Karpas-422 (cell line): ENCODE measurements at places on chromosomes 7 and 10.

DNA sequence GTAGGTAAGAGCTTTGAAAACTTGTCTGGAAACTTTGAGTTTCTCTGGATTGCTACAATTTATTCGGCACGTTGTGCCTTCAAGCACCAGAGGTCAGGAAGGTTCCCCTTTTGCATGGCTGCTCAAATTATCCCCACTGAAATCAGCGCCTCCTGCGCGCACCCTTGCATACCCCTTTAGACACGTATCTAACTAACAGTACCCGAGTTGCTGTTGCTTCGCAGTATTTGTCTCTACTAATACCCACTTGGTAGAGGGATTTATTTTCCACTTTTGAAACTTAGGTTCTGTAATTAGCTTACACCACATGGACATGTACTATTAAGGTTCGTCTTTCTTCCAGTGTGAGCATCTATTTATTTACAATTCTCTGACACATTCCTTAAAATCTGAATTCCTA, 1.6 kb downstream of the MEOX2 start:
- no peak for DNase-seq

GRCh38 chr7:97006055-97006815, 882 bp downstream of the DLX6 start:
- DNase-seq: no peak

DNA sequence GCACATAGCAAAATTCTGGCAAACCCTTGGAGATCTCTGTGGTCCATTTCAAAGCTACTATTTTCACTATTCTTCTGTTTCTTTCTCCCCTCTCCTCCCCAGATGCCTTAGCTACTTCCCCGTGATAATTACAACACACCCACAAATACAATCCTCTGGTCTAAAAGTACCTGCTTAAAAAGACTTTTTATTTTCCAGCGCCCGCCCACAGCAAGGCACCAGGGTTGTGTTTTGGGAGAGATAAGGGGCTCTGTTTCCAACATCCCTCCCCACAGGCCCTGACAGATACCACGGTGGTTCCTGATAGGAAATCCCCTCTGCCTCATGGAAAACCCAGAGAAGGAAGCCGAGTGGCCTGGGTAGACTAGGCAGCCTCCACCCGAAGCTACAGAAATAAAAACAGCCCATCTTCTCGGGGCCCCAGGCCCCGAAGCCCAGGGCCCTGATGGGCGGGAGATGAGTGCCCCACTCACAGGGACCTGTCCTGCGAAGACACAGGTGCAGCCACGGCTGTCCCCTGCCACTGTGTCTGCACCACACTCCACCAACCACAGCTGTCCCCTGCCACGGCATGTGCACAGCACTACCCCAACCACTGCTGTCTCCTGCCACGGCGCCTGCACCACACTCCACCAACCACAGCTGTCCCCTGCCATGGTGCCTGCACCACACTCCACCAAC, 19.7 kb downstream of the CALML5 start:
- no peak for DNase-seq

- no peak for DNase-seq
These were observed 14.6 kb upstream of the PWWP2B start for GRCh38 chr10:132382231-132382922.

DNA sequence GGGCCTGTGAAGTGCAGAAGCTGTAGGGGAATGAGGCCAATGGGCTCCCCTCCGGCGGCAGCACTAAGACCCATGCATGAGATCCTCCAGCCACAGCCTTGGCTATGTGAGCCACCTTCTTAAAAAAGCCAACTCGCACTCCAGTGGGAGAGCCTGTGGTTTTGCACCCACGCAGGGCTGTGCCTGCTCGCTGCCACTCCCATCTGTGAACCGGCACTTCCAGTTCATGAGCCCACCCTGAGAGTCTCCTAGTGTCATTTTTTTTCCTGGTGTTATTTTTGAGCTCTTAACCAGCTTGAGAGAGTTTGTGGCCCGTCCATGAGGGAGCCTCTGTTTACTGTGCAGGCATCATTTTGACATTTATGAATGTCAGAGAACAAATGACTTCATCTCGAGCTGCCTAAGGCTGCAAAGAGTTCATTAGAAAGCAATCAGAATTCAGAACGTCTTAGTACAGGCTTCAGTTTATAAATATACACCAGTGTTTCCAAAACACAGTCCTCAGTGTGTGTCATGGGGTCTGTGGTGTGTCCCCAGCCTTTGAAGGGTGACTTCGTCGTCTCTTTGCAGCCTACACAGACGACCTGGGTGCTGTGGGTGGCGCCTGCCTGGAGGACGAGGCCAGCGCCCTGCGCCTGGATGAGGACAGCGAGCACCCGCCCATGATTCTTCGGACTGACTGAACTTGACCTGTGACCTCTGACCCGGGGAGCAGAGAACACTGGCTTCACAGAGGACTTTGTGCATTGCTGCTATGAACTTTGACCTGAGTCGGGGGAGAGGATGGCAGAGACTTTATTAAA, 40.4 kb downstream of the WIPI2 start:
- no peak for DNase-seq

- DNase-seq: no peak
These were observed 3.1 kb upstream of the STK32C start for GRCh38 chr10:132310701-132311337.

DNA sequence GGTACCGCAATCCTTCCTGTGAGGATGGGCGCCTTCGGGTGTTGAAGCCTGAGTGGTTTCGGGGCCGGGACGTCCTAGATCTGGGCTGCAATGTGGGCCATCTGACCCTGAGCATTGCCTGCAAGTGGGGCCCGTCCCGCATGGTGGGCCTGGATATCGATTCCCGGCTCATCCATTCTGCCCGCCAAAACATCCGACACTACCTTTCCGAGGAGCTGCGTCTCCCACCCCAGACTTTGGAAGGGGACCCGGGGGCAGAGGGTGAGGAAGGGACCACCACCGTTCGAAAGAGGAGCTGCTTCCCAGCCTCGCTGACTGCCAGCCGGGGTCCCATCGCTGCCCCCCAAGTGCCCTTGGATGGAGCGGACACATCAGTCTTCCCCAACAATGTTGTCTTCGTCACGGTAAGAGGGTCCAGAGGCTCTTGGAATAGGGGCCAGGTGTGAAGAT, 1.7 kb downstream of the MEPCE start:
- no peak for DNase-seq

DNA sequence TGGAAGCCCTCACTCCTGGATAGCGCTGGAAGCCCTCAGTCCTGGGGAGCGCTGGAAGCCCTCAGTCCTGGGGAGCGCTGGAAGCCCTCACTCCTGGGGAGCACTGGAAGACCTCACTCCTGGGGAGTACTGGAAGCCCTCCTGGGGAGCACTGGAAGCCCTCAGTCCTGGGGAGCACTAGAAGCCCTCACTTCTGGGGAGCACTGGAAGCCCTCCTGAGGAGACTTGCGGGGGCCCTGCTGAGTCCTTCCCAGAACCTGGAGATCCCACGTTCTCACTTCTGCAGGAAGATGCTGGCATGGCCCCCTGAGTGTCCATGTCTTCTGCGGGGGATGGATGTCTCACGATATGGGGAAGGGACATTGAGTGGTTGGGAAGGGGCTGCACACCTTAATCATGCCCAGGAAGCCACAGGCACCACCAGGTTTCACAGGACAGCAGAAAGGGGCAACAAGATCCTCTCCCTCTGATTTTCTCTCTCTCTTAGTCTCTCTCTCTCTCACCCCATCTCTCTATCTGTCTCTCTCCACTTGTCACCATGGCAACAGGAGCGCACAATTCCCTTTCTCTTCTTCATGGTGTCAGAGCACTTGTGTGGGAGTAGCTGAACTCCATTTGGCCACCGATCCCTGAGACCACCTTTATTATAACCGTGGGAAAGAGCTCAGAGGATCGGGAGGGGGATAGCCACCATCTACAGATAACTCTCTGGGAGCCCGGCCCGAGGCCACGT, 267.0 kb downstream of the TCERG1L start:
- no peak for DNase-seq

GRCh38 chr10:127398140-127398970, 150.8 kb upstream of the NPS start:
- DNase-seq: no peak

DNA sequence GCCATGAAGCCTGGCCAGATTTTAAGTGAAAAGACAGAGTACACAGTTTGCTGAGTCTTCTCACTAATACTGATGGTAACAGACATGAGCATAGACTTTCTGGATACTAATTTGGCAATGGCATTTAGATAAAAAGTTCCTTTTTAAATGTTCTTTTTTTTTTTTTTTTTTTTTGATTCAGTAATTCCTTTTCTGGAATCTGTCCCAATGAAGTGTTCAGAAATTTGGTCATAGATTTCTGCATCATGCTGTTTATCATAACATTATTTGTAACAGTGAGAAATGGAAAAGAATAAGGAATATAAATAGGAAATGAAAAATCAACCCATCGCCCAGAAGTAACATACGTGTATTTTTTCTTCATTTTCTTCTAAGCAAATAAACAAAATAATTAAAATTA, 354.9 kb downstream of the CALN1 start:
- no peak for DNase-seq

DNA sequence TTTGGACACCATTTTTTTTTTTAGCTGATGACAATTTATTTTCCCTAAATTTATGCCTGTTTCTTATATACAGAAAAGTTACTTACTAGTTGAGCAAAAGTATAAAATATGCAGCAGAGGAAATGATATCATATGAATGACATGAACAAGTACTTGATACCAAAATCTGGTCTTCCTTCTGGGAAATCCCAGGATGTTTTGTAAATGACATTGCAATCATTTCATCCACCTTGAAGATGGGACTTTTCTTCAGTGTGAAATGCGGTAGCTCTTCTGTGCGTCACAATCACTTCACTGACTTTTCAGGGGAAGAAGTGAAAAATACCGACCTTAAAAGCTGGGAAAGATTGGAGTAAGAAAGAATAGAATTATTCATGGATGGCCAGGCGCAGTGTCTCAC, 23.8 kb downstream of the C1QL3 start:
- no peak for DNase-seq

DNA sequence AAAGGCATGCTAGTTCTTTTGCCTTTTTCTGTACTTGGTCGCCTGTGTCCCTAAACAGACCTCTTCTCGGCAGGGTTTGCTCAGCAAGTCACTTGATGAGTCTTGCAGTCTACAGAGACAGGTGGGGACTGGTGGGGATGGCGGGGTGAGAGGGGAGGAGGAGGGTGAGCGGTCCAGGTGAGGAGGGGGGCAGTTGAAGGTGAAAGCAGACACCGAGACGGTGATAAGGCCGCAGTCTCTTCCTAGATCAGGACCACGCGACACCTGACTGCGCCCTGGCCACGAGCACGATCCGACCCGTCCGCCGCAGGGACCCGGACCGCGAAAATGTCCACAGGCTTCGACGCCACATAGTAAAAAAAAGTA, 566 bp downstream of the ASNS start:
- DNase-seq: no peak

DNA sequence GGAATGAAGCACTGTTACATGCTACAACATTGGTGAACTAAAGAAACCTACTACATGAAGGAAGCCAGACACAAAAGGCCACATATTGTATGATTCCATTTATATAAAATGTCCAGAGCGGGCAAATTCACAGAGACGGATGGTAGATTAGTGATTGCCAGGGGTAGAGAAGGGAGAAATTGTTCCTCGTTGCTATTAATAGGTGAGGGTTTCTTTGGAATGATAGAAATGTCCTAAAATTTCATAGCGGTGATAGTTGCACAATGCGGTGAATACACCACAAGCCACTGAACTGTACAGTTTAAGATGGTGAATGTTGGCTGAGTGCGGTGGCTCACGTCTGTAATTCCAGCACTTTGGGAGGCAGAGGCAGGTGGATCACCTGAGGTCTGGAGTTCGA, 29.0 kb downstream of the DENND2A start:
- DNase-seq: no peak

- DNase-seq: no peak
These were observed 6.5 kb downstream of the VPS41 start for GRCh38 chr7:38902449-38902848.

DNA sequence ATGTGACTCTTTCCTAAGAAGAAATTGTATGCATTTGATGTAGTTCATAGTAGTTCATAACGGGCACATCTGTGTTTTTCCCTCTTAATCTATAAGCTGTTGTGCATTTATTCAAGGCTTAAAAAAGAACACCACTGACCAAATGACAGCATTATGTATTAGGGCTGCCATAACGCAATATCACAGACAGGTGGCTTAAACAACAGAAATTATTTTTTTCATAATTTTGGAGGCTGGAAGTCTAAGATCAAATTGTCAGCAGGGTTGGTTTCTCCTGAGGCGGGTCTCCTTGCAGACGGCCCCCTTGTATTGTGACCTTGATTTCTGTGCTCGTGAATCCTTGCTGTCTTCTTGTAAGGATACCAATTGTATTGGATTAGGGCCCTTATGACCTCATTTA, 627 bp upstream of the SSMEM1 start:
- DNase-seq: peak; percentile 44

DNA sequence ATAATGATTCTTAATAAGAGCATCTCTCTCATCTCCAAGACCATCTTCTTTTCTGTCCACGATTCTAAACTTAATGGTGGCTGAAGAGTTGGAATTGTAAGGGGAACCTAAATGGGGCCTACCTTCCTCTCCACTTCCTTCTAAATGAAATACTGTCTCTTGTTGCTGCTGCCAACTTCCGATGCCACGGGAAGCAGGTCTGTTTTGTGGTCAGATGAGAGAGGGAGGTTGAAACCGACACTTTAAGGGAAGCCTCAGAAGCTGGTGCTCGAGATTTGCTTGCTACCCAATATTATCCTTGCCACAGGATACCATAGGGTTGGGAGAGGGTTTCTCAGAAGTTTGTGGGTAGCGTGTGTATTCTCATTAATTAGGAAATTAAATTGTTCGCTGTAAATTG, 464.1 kb downstream of the SUGCT start:
- no peak for DNase-seq

DNA sequence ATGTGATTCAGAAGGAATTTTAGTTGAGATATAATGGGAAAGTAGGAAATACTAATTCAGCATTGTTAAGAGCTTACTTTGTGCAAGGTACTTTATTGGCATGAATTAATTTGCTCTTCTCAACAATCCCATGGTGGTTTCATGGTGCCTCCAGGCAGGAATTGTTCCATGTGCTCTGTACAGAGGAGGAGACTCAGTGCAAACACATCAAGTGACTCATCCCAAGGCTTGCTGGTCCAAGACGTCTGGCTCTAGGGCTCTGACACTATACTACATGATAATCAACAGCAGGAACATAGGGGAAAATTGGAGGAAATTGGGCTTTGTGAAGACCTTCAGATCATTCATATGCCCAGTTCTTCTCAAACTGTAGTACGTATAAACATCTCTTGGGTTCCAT, 66.5 kb upstream of the PRKG1 start:
- no peak for DNase-seq

DNA sequence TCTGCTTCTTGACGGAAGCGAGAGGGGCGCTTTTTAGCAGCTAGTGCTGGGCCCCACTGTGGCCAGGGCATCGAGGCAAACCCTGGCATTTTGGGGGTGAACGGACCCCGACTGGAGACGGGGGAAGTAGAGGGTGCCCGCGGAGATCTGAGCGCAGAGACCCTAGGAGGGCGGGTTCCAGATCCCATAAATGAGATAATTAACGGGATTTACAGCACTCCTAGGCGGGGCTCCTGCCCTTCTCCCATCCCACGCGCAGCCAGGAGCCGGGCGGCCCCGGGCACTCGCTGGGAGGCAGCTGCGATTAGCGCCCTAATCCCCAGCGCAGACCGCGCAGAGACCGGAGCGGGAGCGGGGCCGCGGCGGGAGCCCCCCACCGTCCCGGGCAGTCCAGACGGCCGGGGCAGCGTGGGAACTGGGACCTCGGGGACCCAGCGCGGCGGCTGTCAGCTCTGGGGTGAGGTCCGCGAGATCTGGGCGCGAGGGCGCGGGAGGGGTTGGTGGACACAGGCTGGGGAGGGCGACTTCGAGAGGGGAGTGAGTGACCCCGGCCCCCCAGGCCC, 735 bp downstream of the JCAD start:
- DNase-seq: no peak

GRCh38 chr10:49540056-49540797, 1.3 kb upstream of the ERCC6 start:
- no peak for DNase-seq
